ENCODE measurements at places on chromosomes 12 and 14.
A peak's percentile ranks its signal among the peaks of the same experiment; 100 is the strongest.

GRCh38 chr12:20549108-20549719, 145.9 kb upstream of the SLCO1C1 start:
- no peak for DNase-seq

DNA sequence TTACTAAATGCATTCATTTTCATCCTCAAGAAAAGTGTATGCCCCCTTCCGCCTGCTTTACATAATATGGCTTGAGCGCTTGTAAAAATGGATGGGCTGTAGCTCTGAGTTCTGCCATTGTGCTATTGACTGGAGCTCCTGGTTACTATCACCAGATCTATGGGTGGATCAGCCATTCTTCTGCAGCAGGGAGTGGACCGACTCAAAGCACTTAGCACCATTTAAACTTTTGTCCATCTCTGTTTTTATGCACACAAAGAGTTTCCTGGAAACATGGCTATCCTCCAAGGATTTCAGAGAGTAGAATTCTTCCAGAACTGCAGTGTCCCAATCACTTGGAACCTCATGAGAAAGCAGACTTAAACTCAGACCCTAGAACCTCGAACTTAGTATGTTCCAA, 4.5 kb upstream of the NUMB start:
- DNase-seq, result no peak

GRCh38 chr12:46373301-46374296, 1.0 kb upstream of the SLC38A2 start:
- DNase-seq, result no peak

GRCh38 chr14:75196468-75196867, 20.1 kb upstream of the TMED10 start:
- DNase-seq, result no peak

- DNase-seq, result no peak
Observed at GRCh38 chr14:70872678-70873020, 34.6 kb upstream of the PCNX1 start.

DNA sequence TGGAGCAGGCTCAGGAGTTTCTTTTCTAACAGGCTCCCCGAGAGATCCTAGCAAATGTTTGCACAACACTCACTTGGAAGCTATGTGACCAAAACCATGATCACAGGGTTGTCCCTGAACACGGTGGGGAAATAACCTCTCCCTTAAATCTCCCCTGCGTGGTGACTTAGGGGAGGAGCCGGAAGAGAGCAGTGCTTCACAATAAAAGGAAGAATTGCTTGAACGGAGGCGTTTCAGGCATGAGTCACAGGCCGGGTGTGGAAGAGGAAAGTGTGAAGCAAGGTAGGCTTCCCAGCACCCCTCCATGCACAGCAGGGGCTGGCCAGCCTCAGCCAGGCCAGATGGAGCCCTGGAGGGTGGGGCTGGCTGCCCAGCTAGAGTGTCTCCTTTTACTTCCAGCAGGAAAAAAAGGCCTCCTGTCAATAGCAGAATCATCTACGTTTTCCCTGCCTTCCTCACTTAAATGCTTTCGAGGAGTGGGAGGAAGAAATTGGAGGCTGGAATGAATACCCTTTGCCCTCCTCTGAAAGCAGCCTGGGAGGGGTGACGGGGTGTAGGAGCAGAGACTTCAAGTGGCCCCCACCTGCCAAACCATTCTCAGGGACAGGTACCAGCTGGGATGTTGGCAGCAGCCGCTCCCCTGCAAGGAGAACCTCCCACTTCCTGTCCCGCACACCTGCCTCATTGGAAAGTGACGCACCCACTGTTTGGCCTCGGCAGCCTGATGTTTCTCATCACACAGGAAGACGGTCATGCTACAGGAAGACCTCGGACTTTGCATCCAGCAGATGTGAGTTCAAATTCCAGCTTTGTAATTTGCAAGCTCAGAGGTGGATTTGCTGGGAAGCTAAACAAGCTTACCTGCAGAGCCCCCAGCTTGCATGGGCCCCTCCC, 30.1 kb upstream of the PPP2R5C start:
- DNase-seq, result peak; percentile 78

DNA sequence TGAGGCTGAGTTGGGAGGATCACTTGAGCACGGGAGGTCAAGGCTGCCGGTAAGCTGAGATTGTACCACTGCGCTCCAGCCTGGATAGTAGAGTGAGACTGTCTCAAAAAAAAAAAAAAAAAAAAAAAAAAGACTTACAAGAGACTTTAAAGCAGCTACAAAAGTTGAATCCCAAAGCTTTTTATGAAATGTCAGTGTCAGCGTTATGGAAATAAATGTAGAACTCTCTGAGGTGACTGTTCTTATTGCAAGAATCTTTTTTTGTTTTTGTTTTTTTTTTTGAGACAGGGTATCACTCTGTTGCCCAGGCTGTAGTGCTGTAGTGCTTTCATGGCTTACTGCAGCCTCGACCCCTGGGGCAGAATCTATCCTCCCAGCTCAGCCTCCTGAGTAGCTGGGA, 17.2 kb downstream of the FUT8 start:
- DNase-seq, result no peak

DNA sequence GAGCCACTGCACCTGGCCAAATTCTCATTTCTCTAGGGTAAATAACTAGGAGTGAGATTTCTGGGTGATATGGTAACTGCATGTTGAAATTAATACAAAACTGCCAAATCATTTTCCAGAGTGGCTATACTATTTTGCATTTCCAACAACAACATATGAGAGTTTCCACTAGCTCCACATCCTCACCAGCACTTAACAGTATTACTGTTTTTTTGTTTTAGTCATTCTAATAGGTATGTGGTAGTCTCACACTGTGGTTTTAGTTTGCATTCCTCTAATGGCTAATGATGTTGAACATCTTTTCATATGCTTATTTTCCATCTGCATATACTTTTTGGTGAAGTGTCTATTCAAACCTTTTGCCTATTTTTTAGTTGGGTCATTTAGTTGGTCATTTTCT, 5.8 kb upstream of the ZFP36L1 start:
- DNase-seq, result no peak

GRCh38 chr12:58171914-58172313, 230.5 kb downstream of the ATP23 start:
- DNase-seq, result no peak

- DNase-seq, result no peak
Observed at GRCh38 chr12:78406828-78407227, 457.7 kb upstream of the SYT1 start.

GRCh38 chr14:50800032-50800431, 30.9 kb downstream of the NIN start:
- no peak for DNase-seq

GRCh38 chr14:73007835-73008234, 19.1 kb downstream of the ZFYVE1 start:
- DNase-seq, result no peak

GRCh38 chr14:99889268-99889667, 96.1 kb downstream of the EML1 start:
- DNase-seq, result no peak

All from stimulated activated CD4-positive, alpha-beta T cell treated with anti-CD3 and anti-CD28 coated beads, TNF-alpha, amount 100 ng/mL, for 4 hours (primary cell).